NCI-H510A treated with DMSO at 0.1 percent for 48 hours (cell line): ENCODE measurements at places on chromosomes 12 and 14.

DNA sequence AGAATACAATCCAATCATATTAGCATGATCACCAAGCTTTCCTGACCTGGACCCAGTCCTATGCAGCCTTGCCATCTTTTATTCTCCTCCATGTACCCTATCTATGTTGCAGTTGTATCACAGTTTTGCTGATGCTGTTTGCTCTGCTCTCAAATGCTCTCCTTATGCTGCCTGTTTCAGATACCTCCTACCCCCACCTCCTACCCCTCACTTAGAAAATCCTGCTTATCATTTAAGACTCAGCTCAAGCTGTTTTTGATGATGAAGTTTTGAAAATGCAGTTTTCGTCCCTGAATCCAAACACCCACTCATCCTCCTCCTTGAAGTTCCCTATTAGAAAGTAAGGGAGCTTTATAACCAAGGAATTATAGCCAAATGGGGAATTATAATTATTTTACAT lies 457.4 kb upstream of the ATP2B1 start:
- DNase-seq = no peak

- DNase-seq = no peak
Measured at GRCh38 chr14:61282746-61283145, 1.6 kb upstream of the TMEM30B start.

DNA sequence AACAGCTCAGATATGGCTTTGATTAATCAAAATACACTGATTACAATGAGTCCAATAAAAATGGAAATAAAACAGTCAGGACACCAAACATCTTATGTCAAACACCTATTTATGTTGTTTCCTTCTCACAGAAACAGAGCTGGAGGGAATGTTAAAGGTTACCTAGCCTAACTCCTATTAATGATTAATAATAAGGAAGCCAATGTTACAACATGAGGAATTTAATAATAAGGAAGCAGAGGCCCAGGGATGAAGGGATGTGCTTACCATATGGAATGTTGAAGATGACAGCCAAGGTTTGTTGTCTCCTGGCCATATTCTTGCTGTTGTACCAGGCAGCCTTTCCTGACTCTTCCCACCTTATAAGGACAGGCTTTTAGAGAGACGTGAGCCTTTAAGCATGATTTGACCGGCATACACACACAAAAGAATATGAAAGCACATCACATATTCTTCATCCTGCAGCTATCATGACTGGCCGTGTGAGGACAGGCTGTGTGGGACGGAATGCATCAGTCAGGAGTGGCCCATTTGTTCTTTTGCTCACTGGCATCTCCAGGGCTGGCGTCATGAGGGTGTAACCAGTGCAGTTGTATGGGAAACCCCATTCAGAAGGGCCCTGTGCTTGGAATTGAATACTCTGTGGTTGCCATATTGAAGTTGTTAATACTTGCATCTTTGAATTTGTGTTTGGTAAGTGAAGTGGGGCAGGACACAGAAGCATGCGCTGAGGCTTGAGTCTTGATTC lies 3.1 kb upstream of the GPRC5D start:
- DNase-seq = no peak

GRCh38 chr12:27733052-27733656 lies 22.5 kb downstream of the MRPS35 start:
- DNase-seq = peak; percentile 31

DNA sequence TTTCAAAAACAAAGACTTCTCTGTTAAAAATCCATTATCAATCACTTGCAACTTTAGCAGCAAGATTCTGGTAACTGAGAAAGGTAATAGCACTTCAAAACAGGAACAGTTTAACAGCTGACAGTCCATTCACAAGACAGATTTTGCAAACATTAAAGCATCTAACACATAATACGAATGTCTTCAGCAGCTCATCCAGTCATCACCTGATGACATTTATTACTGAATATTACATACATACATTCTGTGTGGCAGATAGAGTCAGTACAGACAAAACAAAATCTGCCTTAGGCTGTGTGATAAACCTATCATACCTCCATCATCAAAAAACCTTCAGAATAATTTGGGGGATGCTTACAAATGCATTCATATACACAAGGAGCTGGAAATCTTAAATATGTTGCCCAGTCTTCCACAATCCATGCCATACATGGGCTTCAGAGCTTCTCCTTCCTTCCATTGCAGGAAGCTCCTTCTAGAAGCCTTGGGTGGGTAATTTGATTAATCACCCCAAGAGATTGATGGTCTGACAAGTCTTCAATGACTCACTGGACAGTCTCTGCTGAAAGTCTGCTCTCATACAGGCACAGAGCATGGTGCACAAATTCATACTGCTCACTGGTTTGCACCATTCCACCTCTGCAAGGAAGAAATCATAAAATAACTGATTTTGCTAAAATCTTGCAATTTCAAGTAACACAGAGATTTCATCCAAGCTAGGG lies 1.6 kb upstream of the PTPRB start:
- DNase-seq = no peak

DNA sequence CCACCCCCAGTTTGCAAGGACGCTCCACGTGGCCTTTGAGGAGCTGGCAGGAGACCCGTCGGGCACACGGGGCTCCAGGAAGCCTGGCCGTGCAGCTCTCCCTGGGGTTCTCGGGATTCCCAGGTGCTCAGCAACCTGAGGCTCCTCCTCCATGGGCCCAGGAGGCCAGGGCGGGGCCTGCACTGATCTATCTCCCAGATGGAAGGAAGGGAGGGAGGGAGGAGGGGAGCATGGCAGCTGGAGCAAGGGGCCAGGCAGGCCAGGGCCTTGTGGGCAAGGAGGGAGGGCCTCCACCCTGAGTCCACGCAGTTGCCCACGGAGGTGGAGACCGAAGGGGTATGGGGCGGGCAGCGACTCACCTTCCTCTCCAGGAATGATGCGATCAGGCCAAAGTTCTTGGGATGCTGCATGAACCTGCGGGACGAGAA lies 127.3 kb downstream of the RFLNA start:
- peak; percentile 92 for DNase-seq

GRCh38 chr12:28869197-28869596 lies 279.9 kb upstream of the FAR2 start:
- DNase-seq = no peak

- no peak for DNase-seq
Measured at GRCh38 chr12:132923356-132923909, 32.7 kb downstream of the ZNF605 start.

- DNase-seq = no peak
Measured at GRCh38 chr12:106132175-106133135, 6.3 kb downstream of the NUAK1 start.

- no peak for DNase-seq
Measured at GRCh38 chr14:76705214-76705613, 56.1 kb upstream of the VASH1 start.

- no peak for DNase-seq
Measured at GRCh38 chr12:52197371-52198231, 5.8 kb upstream of the KRT80 start.

- no peak for DNase-seq
Measured at GRCh38 chr14:99878563-99878962, 85.3 kb downstream of the EML1 start.

DNA sequence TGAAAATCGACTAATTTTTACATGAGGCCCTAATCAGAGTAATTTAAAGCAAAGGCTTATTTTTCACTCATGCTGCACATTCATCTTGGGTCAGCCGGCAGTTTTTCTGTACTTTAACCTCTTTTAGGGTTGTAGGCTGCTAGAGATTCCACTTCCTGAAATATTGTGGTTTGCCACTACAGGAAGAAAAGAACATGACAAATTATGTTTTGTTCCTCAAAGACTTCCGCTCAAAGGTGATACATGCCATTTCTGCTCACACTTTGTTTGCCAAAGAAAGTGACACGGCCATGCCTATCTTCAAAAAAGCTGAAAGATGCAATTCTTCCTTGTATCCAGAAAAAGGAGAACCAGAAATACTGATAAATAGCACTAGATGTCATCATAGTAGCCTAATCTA lies 183.4 kb upstream of the PPFIA2 start:
- DNase-seq = no peak

GRCh38 chr12:47841910-47842309 lies 22.2 kb upstream of the HDAC7 start:
- no peak for DNase-seq

DNA sequence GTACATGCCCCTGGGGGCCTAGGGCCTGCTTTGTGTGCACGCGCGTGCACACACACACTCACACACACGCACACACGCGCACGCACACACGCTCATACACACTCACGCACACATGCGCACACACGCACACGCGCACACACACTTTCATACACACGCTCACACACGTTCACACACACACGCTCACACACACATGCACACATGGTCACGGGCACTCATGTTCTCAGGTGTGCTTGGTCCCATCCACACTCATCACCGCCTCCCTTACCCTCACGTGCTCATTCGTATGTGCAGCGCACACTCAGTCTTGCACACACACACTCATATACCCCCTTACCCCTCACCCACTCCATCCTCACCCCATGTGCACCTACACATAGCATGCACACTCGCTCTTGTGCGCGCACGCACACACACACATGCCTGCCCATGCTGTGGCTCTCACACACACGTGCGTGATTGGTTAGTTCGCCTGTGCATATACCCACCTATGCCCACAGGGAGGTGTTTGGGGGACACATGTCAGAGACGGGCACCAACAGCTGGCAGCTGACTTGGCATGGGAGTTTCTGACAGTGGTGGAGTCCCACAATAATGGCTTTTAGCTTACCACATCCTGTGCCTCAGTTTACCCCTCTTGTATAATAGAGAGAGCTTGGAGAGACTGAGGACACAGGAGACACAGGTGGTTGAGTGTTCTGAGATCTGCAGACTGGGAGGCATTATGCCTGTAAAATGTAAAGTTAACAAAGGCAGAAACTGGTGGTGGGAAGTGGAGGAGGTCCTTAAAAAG lies 28.7 kb downstream of the TSPAN9 start:
- no peak for DNase-seq

DNA sequence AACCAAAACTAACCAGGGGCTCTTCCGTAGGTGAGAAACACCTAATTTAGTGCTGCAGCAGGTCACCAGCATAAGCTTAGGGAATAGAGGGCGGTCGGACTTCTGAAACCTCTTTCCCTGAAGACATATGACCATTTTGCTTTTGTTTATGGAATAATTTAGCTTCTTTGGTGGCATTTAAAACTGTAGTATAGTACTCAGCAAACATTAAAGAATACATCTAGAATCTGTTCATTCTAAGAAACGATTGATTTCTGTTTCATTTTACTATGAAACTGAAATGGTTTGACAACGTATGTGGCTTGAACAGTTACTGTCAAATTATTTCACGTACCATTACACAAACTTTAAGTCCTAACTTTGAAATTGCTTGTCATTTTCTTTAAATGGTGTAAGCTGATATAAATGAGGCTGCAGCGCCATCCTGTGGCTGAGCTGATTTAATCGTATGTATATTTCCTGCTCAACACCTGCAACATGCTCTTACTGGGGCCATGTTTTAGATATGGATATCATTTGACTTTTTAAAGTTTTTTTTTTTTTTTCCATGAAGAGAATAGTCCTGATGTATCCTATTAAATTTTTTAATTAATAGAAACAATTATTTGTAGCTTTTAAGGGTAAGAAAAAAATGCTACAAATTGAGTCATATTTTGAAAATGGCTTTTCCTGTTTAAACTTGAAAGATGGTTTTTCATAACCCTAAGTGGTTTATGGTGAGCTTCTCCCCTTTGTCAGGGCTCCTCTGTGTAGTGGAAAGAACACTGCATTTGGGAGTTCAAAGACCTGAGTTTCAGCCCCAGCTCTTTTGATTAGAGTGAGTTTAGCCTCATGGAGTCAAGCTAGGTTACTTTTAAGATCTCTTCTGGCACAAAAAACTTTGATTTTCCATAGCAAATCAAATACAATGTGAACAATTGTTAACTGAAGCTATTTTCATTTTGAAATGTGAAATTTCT lies 27.4 kb downstream of the CFAP54 start:
- DNase-seq = peak; percentile 74

- peak; percentile 32 for DNase-seq
Measured at GRCh38 chr12:118357257-118358007, 15.3 kb downstream of the TAOK3 start.

DNA sequence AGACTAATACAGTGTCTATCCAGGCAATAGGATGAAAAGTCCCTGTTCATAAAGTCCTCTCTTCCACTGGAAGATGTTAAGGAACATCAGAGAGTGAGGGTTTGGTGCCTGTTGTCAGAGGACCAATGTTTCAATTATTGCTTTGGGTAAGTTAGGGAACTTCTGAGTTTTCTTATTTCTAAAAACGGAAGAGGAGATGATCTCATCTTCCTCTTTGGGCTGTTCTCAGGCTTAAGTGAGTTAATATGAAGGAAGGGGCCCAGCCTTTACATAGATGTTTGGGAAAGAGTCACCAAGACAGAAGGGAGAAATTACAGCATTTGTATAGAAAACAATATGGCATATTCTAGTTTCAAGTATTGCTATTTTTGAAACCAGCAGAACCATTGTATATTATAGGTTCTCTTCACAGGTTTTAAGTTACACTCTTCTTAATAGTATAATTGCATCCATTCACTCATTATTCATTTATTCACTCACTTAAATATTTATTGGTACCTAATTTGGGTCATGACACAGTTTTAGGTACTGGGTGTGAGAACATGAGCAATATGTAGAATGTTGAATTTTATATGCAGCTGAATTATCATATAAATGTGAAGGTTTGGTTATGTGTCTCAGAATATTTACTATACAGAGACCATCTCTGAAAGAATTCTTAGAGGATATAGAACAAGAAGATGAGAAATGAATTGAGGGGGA lies 68.5 kb upstream of the LRIG3 start:
- DNase-seq = no peak

DNA sequence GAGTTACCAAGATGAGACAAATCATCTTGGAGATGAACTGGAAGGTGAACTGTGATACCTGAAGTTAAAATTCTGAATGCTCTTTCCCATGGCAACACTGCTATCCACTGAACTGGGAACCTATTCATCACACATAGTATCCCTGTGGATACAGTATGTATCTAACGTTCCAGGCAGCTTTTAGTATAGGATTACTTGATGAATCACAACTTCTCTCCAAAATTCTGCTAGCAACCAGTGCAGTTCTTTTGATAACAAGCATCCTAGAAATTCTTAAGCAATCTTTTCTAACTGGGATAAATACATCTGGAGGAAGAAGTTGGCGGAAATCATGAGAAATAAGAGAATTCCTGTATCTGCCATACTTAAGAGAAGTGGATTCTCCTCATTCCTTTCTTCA lies 66.4 kb downstream of the PAWR start:
- DNase-seq = no peak

GRCh38 chr14:59207506-59207933 lies 19.1 kb downstream of the DAAM1 start:
- no peak for DNase-seq

- DNase-seq = no peak
Measured at GRCh38 chr12:108021141-108021540, 107.9 kb upstream of the WSCD2 start.
